Fibroblast of lung (primary cell): ENCODE measurements at places on chromosomes 7 and 10. TPM values are rescaled to one million over a fixed set of nuclear protein-coding genes. Genes with fewer than 3 reads are reported as not detected.

GRCh38 chr10:28468707-28469483 lies 64.0 kb upstream of the WAC start:
- no peaks in the 10 kb centered on the region for H3K4me1 ChIP-seq
- H3K36me3 ChIP-seq = no peaks in the 10 kb centered on the region
- no peak overlapping the region for H3K27ac ChIP-seq
- H3K4me3 ChIP-seq = no peak overlapping the region
- no peak for DNase-seq

DNA sequence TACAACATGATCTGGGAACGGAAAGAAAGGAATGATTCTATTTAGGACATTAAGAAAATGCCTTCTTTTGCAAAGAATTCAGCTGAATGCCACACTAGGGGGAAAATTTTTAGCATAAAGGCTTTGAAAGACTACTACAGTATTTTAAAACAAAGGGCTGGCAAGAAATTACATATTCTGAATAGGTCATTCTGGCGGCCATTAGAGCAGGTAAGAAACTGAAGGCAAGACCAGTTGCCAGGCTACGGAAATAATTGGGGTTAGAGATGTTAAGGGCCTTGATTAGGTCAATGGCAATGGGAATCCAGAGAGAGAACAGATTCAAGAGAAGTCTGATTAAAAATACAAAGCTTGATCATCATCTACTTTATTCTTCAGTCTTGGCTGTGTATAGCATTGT lies 3.8 kb upstream of the HECTD2 start:
- H3K36me3 ChIP-seq = no peaks in the 10 kb centered on the region
- no peak overlapping the region for H3K27ac ChIP-seq
- H3K27me3 ChIP-seq = no peaks in the 10 kb centered on the region
- no peak overlapping the region for H3K4me3 ChIP-seq
- no peaks in the 10 kb centered on the region for H3K4me1 ChIP-seq
- DNase-seq = no peak

- DNase-seq = no peak
- H3K27me3 ChIP-seq = no peaks in the 10 kb centered on the region
- H3K27ac ChIP-seq = no peak overlapping the region
Measured at GRCh38 chr10:24669285-24669852, 54.3 kb downstream of the ARHGAP21 start.

MBL2 gene
- total RNA-seq = not detected in 2 replicates

DNA sequence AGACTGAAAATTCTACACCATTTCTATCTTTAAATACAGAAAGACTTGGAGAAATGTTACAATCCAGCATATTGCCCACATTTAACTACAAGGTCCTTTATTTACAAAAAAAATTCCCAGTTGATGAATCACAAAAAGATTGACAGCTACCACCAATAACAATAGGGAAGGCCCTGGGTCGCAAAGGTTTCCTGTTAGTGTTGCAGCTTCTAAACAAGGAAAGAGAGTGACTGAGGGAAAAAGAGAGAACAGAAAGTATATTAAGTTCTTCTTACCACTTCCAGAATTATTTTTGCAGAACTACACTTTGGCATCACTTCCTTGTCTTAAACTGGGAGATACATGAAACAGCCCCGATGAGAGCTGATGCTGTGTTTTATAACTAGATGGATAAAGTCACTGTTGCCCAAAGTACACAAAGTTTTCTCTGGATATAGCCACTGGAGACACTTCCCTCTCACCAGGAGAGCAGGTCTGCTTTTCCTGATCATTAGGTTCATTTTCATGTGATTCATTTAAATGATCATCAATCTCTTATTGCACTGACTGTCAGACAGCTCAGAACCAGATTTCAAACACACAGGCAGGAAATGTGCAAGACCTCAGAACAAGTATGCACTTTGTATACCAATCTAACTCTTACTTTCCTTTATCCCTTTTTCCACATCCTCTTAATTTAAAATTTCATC lies 57.0 kb downstream of the SHTN1 start:
- H3K27me3 ChIP-seq = no peaks in the 10 kb centered on the region
- no peak overlapping the region for H3K27ac ChIP-seq
- peak; percentile 28 for DNase-seq
- H3K36me3 ChIP-seq = no peaks in the 10 kb centered on the region

UCMA gene
- total RNA-seq = not detected in 2 replicates

GLI3 gene
- total RNA-seq = 6.2 and 6.4 TPM in 2 replicates

- H3K4me1 ChIP-seq = no peaks in the 10 kb centered on the region
- H3K4me3 ChIP-seq = no peak overlapping the region
- no peak for DNase-seq
- no peaks in the 10 kb centered on the region for H3K27me3 ChIP-seq
- no peaks in the 10 kb centered on the region for H3K36me3 ChIP-seq
- H3K27ac ChIP-seq = no peak overlapping the region
Measured at GRCh38 chr10:129851941-129852640, 112.0 kb downstream of the EBF3 start.

GRCh38 chr10:11154333-11154732 lies 136.7 kb downstream of the CELF2 start:
- H3K4me3 ChIP-seq = no peak overlapping the region
- H3K27ac ChIP-seq = no peak overlapping the region
- no peak for DNase-seq
- H3K36me3 ChIP-seq = no peaks in the 10 kb centered on the region

GRCh38 chr10:71382028-71382427 lies 14.7 kb upstream of the CDH23 start:
- no peaks in the 10 kb centered on the region for H3K27me3 ChIP-seq
- H3K36me3 ChIP-seq = no peaks in the 10 kb centered on the region
- H3K4me1 ChIP-seq = no peaks in the 10 kb centered on the region
- no peak overlapping the region for H3K4me3 ChIP-seq
- DNase-seq = no peak

DNA sequence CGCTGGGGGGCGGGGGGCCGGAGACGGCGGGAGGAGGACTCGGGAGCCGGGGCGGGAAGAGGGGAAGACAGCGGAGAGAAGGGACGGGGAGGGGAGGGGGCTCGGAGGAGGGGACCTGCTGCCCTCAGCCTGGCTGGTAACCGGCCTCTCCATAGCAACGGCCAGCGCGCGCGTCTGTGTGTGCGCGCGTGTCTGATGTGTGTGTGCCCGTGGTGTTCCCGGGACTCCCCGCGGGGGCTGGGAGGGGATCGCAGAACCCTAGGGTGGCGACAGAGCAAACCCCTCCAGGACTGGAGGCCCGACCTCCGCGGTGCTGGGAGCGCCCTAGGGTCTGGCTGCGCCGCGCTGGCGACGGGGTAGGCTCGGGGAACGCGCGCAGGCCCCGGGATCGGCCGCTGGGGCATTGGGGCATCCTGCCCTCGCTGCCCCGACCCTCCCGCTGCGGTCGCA lies 356.3 kb downstream of the DNAJB6 start:
- no peak overlapping the region for H3K4me3 ChIP-seq
- H3K4me1 ChIP-seq = no peaks in the 10 kb centered on the region
- H3K36me3 ChIP-seq = no peaks in the 10 kb centered on the region
- H3K27ac ChIP-seq = no peak overlapping the region
- no peak for DNase-seq

GRCh38 chr7:6398943-6399342 lies 48.8 kb downstream of the DAGLB start:
- H3K4me3 ChIP-seq = no peak overlapping the region
- no peaks in the 10 kb centered on the region for H3K27me3 ChIP-seq
- peaks cover 5% of the 10 kb centered on the region for H3K4me1 ChIP-seq
- H3K27ac ChIP-seq = no peak overlapping the region

GRCh38 chr10:119650062-119650461 lies 1.1 kb upstream of the BAG3 start:
- no peaks in the 10 kb centered on the region for H3K27me3 ChIP-seq
- H3K27ac ChIP-seq = no peak overlapping the region
- no peak for DNase-seq
- H3K4me3 ChIP-seq = no peak overlapping the region
- peaks cover 11% of the 10 kb centered on the region for H3K4me1 ChIP-seq
